ENCODE measurements at places on chromosomes 3 and 15.

DNA sequence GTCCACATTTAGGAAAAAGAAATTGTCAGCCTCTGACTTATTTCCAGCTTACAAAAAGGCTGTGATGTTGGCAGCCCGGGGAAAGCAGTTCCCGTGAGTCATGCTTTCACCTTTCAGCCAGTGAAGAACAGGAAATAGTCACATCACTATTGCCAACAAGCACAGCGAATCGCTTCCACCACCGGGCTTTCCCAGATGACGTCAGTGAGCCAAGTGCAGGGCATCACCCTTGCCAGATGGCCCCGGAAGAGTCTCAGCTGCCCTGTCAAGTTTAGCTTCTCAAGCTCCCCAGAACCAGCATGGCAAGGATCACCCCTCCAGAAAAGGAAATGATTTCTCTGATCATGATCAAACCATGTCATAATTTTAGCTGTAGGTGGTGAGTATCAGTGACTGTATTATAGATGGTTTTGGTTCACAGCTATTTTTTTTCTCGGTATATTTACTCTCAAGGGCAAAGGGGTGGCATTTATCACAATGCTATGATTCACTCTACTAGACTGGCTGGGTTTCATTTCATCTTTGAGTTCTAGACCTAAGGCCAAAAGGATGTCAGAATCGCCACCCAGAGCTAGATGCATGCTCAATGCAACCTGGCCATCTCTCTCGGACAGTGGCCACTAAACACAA is 32.9 kb downstream of the B3GNT5 start:
- peak; percentile 97 for DNase-seq

DNA sequence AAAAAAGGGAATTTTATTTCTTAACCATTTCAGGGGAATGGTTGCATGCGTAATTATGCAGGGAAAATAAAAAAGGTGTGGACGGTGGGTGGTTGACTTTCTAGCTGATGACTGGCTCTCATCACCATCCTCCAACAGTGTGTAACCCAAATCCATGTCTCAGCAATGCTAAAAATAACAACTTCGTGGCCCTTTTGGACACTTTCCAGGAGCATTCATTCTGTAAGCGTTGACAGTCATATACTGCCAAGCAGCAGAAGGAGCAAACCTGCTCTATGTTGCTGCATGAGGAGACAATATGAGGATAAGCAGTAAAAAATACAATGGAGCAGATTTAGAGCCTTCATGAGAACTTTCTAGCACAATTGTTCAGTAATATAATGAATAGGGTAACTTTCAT is 189.1 kb downstream of the ANXA2 start:
- DNase-seq: no peak

DNA sequence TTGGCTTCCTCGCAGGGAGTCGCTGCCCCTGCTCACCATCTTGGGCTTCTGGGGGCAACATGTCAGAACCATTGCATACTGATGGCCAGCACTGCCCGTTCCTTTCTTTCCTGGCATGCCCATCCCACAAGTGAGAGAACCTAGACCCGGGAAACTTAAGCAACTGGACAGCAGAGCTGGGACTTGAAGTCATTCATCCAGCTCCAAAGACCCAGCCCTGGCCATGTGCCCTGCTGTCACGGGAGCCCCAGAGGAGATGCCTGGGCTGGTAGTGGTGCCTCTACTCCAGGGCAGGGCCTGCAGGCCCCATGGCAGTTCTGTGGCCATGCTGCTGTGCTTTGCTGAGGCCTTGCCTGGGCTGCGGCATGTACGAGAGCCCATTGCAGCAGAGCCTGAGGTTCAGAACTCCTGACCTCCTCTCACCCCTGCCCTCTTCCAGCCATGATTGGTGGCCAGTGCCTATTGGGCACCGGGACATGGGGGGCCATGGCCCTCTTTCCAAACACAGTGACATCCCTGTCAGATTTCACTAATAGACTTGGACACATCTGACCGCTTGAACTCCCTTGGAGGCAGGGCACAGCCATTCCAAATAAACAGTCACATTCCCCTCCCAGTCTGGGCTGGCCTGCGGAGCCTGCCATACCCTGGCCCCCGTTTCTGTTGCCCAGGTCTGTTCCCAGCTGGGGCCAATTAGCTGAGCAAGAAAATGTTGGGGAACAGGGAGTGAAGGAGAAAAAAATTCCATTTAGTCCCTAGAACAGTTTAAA is 115.9 kb downstream of the EEFSEC start:
- no peak for DNase-seq

- DNase-seq: no peak
Measured at GRCh38 chr3:37668431-37668817, 193.3 kb upstream of the CTDSPL start.

DNA sequence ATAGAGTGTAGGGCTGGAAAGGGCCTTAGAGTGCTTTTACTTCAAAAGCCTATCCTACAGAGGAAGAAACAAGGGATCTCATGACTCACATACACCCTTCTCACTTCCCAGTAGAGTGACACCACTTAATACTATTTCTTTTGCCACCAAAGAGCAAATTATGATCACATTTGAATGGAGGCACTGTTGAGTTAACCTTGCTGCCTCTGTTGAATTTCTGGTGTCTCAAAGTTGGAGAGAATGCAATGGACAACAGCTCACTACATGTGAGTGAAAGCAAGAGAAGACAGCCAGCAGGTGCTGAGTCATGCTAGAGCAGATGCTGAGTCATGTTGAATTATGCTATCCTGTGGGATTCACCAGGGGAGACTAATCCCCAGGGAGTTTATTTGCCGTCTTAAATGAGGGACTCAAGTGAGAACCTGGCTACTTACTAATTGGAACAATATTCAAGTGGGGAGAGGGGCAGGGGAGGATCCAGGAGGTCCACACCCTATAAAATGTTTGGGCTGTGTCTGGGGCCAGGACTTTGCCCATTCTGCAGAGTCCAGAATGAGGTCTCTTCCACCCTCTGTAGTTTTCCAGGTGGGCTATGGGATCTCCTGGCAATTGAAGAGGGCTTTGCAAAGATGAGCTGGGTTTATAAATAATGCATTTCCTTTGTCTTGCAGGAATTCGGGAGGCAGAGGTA is 35.8 kb downstream of the ST8SIA2 start:
- no peak for DNase-seq

DNA sequence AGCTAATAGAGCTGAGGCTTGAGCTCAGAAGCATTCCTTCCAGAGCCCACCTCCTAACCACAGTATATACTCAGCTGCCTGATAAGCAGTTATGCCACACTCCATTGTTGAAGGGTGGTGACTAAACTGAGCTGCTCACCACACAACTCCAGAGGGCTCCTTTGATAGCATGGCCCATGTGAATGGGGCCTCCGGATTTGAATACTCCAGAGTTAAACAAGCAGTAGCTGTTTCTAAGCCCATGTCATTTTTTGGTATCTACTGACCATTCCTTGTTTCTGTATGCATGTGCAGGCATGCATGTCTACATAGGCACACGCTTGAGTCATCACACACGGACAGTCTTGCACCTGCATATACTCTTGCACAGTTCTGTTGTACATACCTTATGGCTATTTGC is 28.9 kb downstream of the IGSF10 start:
- DNase-seq: no peak

DNA sequence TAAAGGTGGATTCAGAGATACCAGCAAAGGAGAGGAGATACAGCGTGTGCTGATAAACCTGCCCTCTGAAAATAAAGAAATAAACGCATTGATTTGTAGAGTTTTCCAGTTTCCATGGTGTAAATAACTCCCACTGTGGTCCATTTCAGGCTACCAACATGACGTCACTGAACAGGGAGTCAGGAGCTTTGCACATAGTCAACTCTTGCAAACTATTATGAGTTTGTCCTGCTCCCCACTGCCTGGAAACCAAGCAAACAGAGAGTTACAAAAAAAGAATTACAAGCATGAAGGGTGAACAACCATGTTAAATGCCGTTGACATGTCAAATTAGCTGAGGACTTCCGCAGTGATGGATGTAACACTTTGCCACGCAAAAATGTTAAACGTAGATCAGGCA is 70.4 kb upstream of the GATA2 start:
- DNase-seq: no peak

- DNase-seq: no peak
Measured at GRCh38 chr3:115659253-115660220, 36.2 kb downstream of the GAP43 start.

DNA sequence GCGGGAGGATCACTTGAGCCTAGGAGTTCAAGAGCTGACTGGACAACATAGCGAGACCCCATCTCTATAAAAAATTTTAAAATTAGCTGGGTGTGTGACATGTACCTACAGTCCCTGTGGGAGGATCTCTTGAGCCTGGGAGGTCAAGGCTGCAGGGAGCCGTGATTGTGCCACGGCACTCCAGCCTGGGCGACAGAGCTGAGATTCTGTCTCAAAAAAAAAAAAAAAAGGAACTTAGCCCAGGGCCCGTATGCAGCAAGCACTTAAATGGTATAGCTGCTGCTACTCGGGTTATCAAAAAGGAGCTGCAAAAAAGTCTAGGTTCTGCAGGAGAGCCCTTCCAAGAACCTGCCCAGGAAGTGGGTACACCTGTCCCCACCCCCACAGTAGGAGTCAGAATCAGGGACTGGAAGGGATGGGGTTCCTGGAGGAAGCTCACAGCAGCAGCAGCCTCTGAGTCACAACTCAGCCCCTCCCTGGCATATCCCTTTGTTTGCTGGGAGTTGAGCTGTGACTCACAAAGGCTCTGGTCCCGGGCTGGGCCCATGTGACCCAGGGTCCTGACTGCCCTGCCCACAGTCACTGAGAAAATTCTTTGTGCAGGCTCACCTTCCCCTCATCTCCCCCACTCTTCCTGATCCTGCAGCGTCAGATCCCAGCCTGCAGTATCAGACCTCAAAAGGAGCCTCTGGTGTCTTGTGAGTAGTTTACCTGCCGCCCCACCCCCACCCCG is at the start of gene SPATA12:
TSS of gene SPATA12 (plus strand) at position 576 of the 733 bp plus-strand sequence. CDS start 13,031 bp downstream, outside the sequence.
- peak; percentile 96 for DNase-seq

- DNase-seq: no peak
Measured at GRCh38 chr15:67164401-67164791, 90.1 kb downstream of the AAGAB start.

DNA sequence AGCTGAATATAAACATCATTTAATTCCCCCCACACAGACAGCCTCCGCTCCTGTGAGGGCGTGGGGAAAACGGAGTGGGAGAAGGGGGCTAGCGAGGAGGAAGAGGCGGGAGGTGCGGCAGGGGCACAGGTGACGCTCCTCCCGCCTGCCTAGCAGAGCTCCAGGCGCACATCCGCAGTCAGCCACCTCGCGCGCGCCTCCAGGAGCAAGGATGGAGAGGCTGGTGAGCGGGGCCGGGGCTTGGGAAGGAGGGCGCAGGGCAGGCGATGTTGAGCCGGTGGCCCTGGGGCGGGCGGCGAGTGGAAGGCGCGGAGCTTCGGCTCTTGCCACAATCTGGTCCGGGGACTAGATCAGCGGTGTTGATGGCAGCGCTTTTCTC is at the start of gene CD200:
TSS of gene CD200 (plus strand) at position 155 of the 379 bp plus-strand sequence. CDS start at position 212, 57 bp downstream.
- peak; percentile 24 for DNase-seq

DNA sequence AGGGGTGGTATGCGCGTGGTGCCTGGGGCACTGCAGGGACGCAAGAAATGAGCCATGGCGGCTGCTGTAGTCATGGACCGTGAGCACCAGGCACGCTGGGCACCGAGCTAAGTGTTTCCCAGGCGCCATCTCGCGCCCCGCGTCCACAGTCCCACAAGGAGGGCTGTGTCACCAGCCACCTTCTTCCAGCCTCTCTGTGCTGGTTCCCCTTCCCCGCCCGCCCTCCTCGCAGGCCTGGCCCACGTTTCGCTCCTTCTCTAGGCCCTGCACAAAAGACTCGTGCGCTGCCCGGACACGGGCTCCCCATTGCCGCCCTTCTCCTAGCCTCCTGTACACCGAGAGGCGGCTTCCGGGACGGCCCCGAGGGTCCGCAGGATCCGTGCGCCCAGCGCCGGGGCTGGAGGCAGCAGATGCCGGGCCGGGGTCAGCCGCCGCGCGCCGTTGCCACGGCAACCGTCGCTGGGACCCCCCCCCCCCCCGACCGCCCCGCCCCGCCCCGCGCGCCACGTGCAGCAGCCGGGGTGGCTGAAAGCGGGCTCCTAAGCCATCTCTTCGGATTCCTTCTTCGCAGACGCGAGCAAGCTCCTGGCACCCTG is 113.4 kb downstream of the SRGAP3 start:
- DNase-seq: no peak

GRCh38 chr15:39585389-39585841 is 4.5 kb downstream of the THBS1 start:
- no peak for DNase-seq

GRCh38 chr15:91456921-91457320 is 356.9 kb downstream of the SV2B start:
- DNase-seq: no peak

- DNase-seq: no peak
Measured at GRCh38 chr3:33171580-33171979, 47.0 kb downstream of the SUSD5 start.

DNA sequence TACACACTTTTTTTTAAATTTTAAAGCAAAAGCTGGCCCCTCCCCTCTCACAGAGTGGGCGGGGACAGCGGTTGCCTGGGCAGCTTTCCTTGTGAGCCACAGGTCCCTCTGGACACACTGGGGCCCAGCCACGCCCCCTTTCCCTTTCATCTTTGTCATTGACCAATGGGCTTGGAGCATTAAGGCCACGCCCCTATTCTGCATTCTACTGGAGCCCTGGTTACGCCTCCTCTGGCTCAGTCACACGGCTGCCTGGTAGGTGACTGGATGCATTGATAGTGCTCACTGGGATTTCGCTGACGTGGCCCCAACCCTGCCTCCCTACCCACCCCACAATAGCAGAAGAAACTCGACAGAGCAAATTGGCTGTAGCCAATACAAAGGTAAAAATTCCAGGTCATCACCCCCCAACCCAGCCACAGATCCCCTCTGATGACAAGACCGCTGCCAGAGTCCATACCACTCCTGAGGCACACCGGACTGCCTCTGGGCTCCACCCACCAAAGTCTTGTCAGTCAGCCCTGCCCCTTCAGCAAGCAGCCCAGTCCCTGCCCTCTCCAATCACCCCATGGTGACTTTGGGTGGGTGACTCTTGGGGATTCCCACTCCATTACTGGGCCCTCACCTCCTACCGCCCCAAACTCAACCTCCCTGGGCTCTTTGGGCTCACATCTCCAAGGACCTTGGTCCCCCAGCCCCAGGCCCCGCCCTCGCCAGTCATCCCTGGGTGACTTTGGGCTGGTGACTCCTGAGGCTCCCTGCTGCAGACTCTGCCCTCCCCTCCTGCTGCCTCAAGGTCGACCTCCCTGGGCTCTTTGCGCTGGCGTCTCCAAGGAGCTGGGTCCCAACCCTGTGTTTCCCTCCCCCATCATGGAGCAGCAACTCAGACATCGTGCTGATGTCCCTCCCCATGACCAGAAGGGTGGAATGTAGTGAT is 112.2 kb upstream of the FAN1 start:
- no peak for DNase-seq
